ENCODE measurements at places on chromosomes 5 and 9. TPM values are rescaled to one million over a fixed set of nuclear protein-coding genes. Genes with fewer than 3 reads are reported as not detected.

DNA sequence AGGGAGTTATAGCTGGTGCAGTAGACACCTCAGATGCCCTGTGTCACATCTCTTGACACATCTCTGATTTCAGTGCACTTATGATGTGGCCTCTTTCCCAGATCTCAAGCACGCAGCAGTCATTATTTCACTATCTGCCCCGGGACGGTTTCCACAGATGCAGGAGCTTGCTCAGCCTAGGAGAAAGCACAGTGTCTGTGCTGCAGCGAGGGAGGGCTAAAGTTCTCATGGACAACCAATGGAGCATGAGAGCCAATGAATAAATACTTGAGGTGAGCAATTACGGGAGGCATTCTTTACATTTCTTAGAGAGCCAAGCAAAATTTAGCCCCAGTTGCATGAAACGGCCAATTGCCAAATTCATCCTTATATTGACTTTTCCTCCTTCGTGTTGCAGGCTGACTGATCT, 7.4 kb upstream of the MOB3B start:
- no peak overlapping the region for H3K4me3 ChIP-seq
- H3K27ac ChIP-seq: no peak overlapping the region
- H3K27me3 ChIP-seq: no peaks in the 10 kb centered on the region
- H3K36me3 ChIP-seq: no peaks in the 10 kb centered on the region
- peaks cover 38% of the 10 kb centered on the region for H3K4me1 ChIP-seq

- H3K36me3 ChIP-seq: peaks cover 16% of the 10 kb centered on the region
- H3K27ac ChIP-seq: no peak overlapping the region
- H3K27me3 ChIP-seq: no peaks in the 10 kb centered on the region
- H3K4me1 ChIP-seq: no peaks in the 10 kb centered on the region
- peak; percentile 49 for DNase-seq
Measured at GRCh38 chr5:172086194-172086975, 79.9 kb upstream of the FBXW11 start.

GRCh38 chr9:138007566-138007917, 130.0 kb downstream of the CACNA1B start:
- no peaks in the 10 kb centered on the region for H3K27me3 ChIP-seq
- H3K4me3 ChIP-seq: no peak overlapping the region
- no peak overlapping the region for H3K27ac ChIP-seq
- H3K4me1 ChIP-seq: no peaks in the 10 kb centered on the region

DNA sequence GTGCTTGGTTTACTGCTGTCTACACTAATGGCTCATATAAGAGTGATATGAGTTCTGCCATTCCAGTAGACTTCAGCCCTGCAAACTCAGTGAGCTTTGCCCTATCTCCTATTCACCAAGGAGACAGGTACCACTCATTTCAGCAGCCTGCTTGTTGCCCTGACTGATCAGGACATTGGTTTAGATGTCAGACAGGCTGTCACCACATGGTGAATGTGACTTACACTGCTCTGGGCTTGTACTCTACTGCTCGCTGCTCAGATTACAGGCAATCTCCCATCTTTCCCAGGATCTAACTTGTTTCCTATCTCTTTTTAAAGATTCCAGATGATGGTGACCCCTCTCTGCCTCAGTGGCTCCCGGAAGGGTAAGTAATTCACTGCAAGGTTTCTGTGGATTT, 123.3 kb upstream of the RUSC2 start:
- no peak for DNase-seq
- peaks cover 22% of the 10 kb centered on the region for H3K36me3 ChIP-seq
- no peak overlapping the region for H3K4me3 ChIP-seq
- no peaks in the 10 kb centered on the region for H3K27me3 ChIP-seq
- H3K4me1 ChIP-seq: peaks cover 14% of the 10 kb centered on the region

GRCh38 chr5:67203701-67204074, 7.1 kb upstream of the CD180 start:
- H3K4me3 ChIP-seq: no peak overlapping the region
- H3K4me1 ChIP-seq: peaks cover 21% of the 10 kb centered on the region
- no peaks in the 10 kb centered on the region for H3K27me3 ChIP-seq
- no peaks in the 10 kb centered on the region for H3K36me3 ChIP-seq

Gene KIF27
- total RNA-seq: 7.8 TPM

DNA sequence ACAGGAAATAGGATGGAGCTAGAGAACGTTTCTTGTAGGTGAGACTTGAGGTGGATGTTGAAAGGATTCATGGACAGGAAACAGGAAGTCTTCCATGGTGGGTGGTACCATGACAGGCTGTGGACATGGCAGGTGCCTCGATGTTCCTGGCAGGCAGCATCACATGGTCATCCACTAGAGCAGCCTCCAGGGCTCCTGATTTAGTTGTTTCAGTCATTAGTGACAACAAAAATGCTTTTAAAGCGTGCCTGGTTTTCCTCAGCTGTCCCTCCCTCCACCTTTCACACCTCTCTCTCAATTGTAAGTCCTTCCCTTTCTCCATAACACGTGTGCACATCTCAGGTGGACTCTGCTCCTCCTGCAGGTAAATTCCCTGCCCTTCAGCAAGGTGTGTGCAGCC, 25.2 kb upstream of the ASPN start:
- H3K4me1 ChIP-seq: peaks cover 7% of the 10 kb centered on the region
- H3K36me3 ChIP-seq: no peaks in the 10 kb centered on the region
- no peak overlapping the region for H3K4me3 ChIP-seq
- H3K27ac ChIP-seq: no peak overlapping the region
